ENCODE measurements at places on chromosomes 6 and 20. TPM values are rescaled to one million over a fixed set of nuclear protein-coding genes. Genes with fewer than 3 reads are reported as not detected.

RFX6 gene
- total RNA-seq = not detected

FAM83B gene
- 13.4 TPM for total RNA-seq

ULBP2 gene
- 2.3 TPM for total RNA-seq

PPP1R16B gene
- 7.1 TPM for total RNA-seq

SRSF6 gene
- 88.7 TPM for total RNA-seq

RGS17 gene
- total RNA-seq = 0.82 TPM

SH3BGRL2 gene
- total RNA-seq = 25.2 TPM

PNLDC1 gene
- not detected for total RNA-seq

WASF1 gene
- total RNA-seq = 17.5 TPM

OLIG3 gene
- not detected for total RNA-seq

COMMD7 gene
- total RNA-seq = 19.6 TPM

ASIP gene
- total RNA-seq = not detected

HLA-DQA1 gene
- 4.4 TPM for total RNA-seq

COL19A1 gene
- 4.5 TPM for total RNA-seq

CDC5L gene
- total RNA-seq = 22.2 TPM

TSPYL1 gene
- 99.7 TPM for total RNA-seq

NHSL1 gene
- total RNA-seq = 23.1 TPM

RIMS1 gene
- total RNA-seq = 3.2 TPM

RIPPLY2 gene
- not detected for total RNA-seq

GNRH2 gene
- not detected for total RNA-seq

B4GALT5 gene
- 30.2 TPM for total RNA-seq

CLPSL1 gene
- total RNA-seq = not detected

HLA-DOA gene
- total RNA-seq = 11.0 TPM
